ENCODE measurements at places on chromosomes 7 and 10.

- no peak overlapping the region for H3K27ac ChIP-seq
- H3K4me3 ChIP-seq = no peak overlapping the region
- H3K27me3 ChIP-seq = no peaks in the 10 kb centered on the region
- H3K4me1 ChIP-seq = no peaks in the 10 kb centered on the region
- no peak for DNase-seq
- no peaks in the 10 kb centered on the region for H3K36me3 ChIP-seq
These were observed 76.6 kb downstream of the AMPH start for GRCh38 chr7:38554586-38554985.

- H3K27me3 ChIP-seq = peaks cover 20% of the 10 kb centered on the region
- H3K4me3 ChIP-seq = no peak overlapping the region
- H3K4me1 ChIP-seq = no peaks in the 10 kb centered on the region
- no peak for DNase-seq
These were observed 7.4 kb upstream of the EN2 start for GRCh38 chr7:155450558-155450969.

DNA sequence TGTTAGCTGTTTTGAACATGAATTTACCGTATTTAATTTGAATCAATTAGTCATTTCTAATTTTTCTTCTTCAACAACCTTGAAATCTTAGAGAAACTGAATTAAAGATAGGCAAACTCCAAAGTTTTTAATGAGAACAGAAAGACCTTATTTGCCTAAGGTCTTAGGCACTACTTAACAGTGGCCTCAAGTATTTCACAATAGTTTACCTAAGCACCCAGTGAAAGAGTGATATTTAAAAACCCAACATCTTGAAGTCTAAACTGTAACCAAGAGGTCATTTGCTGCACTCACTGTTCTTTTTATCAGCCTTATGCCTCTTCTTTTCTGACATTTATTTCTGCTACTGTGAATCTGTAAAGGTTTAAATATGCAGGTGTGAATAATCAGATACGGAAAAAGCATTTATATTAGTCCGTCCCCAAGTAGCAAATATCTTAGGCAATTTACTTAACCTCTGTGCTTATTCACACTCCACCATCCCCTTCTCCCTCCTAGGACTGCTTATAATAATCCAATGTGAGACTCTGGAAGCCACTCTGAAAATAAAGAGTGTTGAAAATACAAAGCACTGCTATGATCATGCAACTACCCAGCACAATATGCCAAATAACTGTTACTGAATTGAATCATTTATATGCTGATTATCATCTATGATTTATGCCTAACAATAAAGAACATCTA lies 105.7 kb downstream of the ELAPOR2 start:
- H3K36me3 ChIP-seq = no peaks in the 10 kb centered on the region
- no peaks in the 10 kb centered on the region for H3K4me1 ChIP-seq
- H3K27ac ChIP-seq = no peak overlapping the region
- no peak overlapping the region for H3K4me3 ChIP-seq
- no peaks in the 10 kb centered on the region for H3K27me3 ChIP-seq

GRCh38 chr10:85458324-85458723 lies 908.3 kb downstream of the GRID1 start:
- H3K27me3 ChIP-seq = no peaks in the 10 kb centered on the region
- no peak for DNase-seq
- H3K4me1 ChIP-seq = no peaks in the 10 kb centered on the region
- no peak overlapping the region for H3K4me3 ChIP-seq

DNA sequence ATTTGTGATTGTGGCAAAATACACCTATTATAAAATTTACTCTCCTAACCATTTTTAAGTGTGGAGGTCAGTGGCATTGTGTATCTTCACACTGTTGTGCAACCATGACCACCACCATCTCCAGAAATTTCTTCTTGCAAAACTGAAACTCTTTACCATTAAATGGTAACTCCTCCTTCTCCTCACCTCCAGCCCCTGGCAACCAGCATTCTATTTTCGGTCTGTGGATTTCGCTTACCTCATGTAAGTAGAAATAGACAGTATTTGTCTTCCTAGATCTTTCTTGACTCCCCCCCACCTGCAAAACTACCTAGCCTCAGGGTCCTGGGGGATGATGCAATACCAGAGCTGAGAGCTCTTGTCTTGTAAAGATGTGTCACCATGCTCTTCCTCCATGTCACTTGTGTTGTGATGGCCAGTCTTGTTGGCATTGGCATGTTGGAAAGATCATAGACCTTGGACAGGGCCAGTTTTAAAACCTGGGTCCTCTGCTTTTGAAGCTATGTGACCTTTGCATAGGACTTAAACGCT lies 71.1 kb upstream of the EMX2 start:
- DNase-seq = no peak
- H3K4me3 ChIP-seq = no peak overlapping the region
- H3K36me3 ChIP-seq = no peaks in the 10 kb centered on the region

DNA sequence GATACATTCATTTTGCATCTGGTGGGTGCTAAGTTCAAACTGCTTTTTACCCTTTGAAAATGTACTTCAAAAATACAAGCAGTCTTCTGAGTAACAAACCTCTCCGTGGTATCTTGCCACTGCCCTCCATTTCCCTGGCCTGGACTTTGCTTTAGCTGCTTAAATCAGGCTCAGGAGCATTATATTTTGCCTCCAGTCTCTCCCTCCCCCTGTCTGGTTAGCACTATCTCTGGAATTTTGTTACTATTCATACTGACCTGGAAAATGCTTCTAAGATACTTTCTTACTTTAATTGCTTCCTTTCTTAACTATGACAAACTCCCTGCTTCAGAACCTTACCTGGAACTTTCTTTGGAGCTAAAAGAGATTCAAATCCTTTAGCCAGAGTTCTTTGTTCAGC lies 369.8 kb downstream of the GFRA1 start:
- H3K27ac ChIP-seq = no peak overlapping the region
- H3K4me3 ChIP-seq = no peak overlapping the region
- H3K4me1 ChIP-seq = no peaks in the 10 kb centered on the region
- no peaks in the 10 kb centered on the region for H3K27me3 ChIP-seq
- H3K36me3 ChIP-seq = no peaks in the 10 kb centered on the region
- no peak for DNase-seq

- H3K27me3 ChIP-seq = no peaks in the 10 kb centered on the region
- H3K27ac ChIP-seq = no peak overlapping the region
- no peak overlapping the region for H3K4me3 ChIP-seq
These were observed 925.4 kb upstream of the ZNF722 start for GRCh38 chr7:63073286-63073685.

- H3K27ac ChIP-seq = no peak overlapping the region
- no peak overlapping the region for H3K4me3 ChIP-seq
- no peaks in the 10 kb centered on the region for H3K27me3 ChIP-seq
- no peak for DNase-seq
- H3K36me3 ChIP-seq = no peaks in the 10 kb centered on the region
- H3K4me1 ChIP-seq = no peaks in the 10 kb centered on the region
These were observed 359.3 kb downstream of the HGF start for GRCh38 chr7:81410471-81411117.
